ENCODE measurements at places on chromosomes 5 and 9. TPM values are rescaled to one million over a fixed set of nuclear protein-coding genes. Genes with fewer than 3 reads are reported as not detected.

The AGXT2 gene
- not detected for total RNA-seq

The MLLT3 gene
- total RNA-seq: 19.0 TPM

The SLC9A3 gene
- 2.5 TPM for total RNA-seq

The PRDM9 gene
- not detected for total RNA-seq

The GCNT1 gene
- 5.4 TPM for total RNA-seq

The SLC25A2 gene
- not detected for total RNA-seq

The SHISAL2B gene
- not detected for total RNA-seq

The IFT74 gene
- 14.1 TPM for total RNA-seq

The LECT2 gene
- total RNA-seq: not detected

The WHRN gene
- 7.2 TPM for total RNA-seq

The COL27A1 gene
- 4.3 TPM for total RNA-seq

The FOXD4L4 gene
- total RNA-seq: not detected

The GABRB2 gene
- total RNA-seq: 0.28 TPM

The FOXB2 gene
- not detected for total RNA-seq

The BARHL1 gene
- total RNA-seq: not detected

The TAF11L5 gene
- total RNA-seq: not detected

The MORN5 gene
- 34.1 TPM for total RNA-seq

The GRM6 gene
- not detected for total RNA-seq

The FPGS gene
- total RNA-seq: 32.6 TPM

The SLC2A6 gene
- total RNA-seq: 2.3 TPM

The ZFP37 gene
- total RNA-seq: 2.9 TPM

The LCN12 gene
- total RNA-seq: not detected

The AMBP gene
- not detected for total RNA-seq

The TRIM36 gene
- total RNA-seq: not detected

The UIMC1 gene
- total RNA-seq: 44.3 TPM

The HDHD3 gene
- 34.6 TPM for total RNA-seq

The SPINK4 gene
- not detected for total RNA-seq

The KIF27 gene
- total RNA-seq: 7.8 TPM

The KCTD16 gene
- 0.16 TPM for total RNA-seq

The INSYN2B gene
- 0.27 TPM for total RNA-seq

The IL17B gene
- 6.4 TPM for total RNA-seq

The MSMP gene
- not detected for total RNA-seq

The FREM1 gene
- total RNA-seq: 21.0 TPM

The NR6A1 gene
- total RNA-seq: 1.8 TPM

The OR1N1 gene
- not detected for total RNA-seq

The RASEF gene
- total RNA-seq: 0.16 TPM

The YTHDC2 gene
- 21.6 TPM for total RNA-seq

The KIF12 gene
- 1.4 TPM for total RNA-seq

The MARCHF11 gene
- total RNA-seq: not detected

The FBP2 gene
- total RNA-seq: not detected

The IL31RA gene
- total RNA-seq: not detected

The GARIN3 gene
- not detected for total RNA-seq

The IFNA21 gene
- total RNA-seq: not detected

The IFNE gene
- total RNA-seq: not detected
